ENCODE measurements at places on chromosomes 4 and X.

DNA sequence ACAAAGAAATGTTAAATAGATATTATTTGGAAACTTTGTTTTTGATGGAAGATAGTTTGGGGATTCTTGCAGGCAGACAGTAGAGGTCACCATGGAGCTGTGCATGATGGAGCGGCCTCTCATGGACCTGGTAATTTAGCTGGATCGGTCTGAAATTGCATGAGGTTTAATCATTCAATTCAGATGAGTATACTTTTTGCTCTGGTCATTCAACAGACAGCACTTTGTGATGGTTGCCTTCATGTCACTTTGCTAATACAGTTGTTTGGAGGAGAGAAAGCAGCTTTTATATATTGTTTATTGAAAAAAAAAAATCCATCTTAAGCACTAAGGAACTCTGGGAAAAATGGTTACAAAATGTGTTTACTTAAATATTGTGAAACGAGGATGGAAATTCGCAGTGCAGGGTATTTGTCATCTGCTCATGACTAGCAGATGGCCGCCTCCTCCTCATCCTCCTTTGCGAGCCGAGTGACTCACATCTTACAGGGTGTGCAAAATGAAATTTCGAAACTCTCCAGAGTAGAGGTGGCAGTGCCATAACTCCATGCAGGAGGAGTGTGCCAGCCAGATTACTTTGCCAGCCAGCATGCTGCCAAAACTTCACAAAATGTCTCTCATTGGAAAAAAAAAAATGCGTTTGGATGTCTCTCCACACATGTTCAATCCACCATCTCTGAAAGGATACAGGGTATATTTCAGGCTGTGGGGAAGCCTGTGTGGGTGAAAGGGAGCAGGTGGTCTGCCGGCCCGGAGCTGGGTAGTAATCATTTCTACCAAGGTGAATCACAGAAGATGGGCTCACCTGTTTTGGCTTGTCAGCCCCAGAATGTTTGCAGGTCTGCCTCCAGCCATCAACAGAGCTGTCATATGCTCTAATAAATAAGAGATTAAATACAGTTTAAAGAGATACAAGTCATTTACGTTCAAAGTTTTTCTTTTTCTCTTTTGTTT lies 314.9 kb upstream of the DIPK2B start:
- peak; percentile 7 for DNase-seq

DNA sequence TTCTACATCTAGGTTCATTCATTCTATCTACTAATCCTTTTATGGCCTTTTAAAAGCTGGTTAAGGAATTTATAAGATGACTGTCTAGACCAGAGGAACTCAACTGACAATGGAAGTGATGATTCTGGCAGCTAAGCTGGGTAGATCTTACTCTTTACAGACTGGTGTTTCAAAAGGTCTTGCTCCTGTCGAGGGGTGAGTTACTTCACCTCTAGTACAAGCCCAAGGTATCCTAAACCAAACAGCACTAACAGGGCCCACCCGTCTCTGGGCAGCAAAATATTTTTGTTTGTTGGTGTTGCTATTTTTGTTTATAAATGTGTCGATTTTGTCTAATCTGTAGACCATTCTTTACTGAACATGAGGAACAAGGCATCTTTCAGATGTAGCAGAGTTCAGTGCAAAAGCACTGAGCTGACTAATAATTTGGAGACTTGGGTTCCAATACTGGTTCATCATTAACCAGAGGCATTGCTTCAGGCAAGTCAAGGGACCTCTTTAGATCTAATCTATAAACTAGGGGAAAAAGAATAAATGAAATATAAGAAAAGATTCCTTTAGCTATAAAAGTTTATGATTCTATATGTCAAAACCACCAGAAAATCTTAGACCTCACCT lies 90.3 kb upstream of the FRG1 start:
- DNase-seq: no peak

GRCh38 chrX:99078301-99078700 lies 1331.8 kb downstream of the PCDH19 start:
- DNase-seq: no peak

DNA sequence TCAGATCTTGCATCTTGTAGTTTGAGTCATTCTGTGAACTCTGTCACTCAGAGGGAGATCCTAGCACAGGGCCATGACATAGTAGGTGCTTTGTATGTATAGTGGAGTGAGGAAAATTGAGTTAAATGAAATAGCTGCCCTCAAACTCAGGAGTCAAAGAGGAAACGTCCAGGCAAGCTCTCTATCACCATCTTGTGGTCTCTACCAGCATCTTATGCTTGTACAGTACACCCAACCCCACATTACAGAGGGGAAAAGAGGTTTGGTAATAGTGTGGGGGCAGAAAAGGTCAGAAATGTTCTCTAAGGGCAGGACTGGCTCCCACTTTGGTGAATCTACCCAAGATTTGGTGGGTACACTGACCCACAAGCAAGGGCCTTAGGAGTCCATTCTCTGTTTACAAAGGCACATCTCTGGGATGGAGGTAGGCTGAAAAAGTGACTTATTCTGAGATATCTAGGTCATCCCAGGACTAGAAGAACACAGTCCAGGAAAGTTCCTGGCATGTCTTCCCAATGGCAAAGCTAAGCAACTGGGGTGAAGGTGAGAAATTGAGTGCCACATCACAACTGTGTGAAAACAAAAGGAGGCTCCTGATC lies 131.8 kb downstream of the OR13H1 start:
- no peak for DNase-seq

DNA sequence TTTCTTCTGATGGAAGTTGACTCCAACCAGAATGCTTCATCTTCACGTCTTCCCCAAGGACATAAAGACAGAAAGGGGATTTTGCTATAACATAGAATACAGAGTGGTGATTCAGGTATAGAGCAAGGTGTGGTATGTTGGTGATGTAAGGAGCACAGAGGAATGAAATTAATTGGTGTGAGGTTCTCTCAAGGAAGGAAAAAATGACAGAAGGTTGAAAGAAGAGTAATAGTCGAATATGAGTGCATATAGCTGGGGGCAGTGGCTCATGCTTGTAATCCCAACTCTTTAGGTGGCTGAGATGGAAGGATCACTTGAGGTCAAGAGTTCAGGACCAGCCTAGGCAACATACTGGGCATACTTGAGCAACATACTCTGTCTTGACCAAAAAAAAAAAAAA lies 20.1 kb downstream of the KIAA0232 start:
- no peak for DNase-seq

GRCh38 chr4:140826701-140827027 lies 70.5 kb upstream of the TBC1D9 start:
- DNase-seq: no peak

DNA sequence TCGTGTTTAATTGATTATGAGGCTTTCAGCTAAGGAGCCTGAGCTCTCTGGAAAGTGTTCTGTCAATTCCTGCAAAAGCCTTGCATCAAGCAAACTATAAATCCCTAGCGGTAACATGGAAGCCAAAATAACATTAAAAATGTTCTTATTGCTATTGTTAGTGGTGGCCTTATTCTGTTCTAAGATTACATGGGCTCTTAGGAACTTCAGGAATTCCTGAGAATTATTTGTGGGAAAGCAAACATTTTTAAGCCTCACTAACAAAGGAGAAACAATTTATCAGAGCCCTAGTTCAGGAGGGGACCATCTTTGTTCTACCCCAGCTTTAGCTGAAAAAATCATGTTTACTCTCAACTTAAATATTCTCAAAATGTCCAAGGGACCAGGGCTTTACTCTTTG lies 119.6 kb downstream of the PAPSS1 start:
- DNase-seq: no peak

GRCh38 chr4:158799013-158799770 lies 30.4 kb downstream of the FNIP2 start:
- DNase-seq: no peak

GRCh38 chr4:23855912-23856605 lies 33.8 kb downstream of the PPARGC1A start:
- no peak for DNase-seq

DNA sequence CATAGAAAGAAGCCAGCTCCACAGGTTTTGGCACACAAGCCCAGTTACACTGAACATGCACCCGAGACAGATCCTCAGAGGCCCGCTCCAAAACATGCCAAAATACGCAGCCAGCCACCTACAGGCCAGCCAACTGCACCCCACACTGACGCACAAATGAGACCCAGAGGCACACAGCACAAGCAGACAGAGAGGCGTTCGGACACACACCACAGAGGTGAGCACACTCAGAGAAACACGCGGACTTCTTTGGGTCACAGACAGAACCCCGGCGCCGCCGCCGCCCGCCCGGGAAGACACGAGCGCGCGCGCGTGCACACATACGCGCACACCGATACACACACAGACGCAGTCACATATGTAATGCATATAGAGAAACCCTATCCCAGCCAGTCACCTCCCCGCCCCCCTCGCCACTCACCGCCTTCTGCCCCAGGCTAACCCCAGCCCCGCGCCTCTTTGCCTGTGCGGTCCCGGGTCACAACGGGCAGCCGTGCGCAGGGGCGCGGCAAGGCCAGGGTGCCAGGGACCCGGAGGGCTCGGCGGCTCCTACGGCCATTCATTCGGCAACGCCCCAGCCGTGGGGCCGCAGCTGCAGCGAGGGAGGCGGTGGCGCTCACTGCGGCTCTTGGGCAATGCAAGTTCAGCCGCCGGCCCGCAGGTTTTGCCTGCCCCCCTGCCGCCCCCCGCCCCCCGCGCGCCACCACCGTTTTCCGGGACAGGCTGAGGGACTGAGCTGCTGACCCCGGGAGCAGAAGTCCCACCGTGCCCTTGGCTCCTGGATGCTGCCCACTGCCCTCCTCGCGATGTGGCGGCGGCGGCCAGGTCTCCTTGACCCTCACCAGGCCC lies 553 bp downstream of the SEPTIN6 start:
- DNase-seq: no peak

GRCh38 chr4:157934151-157934550 lies 238.7 kb downstream of the GASK1B start:
- no peak for DNase-seq

- no peak for DNase-seq
Measured at GRCh38 chr4:118388606-118389005, 35.8 kb upstream of the PRSS12 start.

- DNase-seq: no peak
Measured at GRCh38 chrX:22135171-22135711, 103.1 kb downstream of the PHEX start.

GRCh38 chr4:7424553-7425111 lies 10.1 kb downstream of the PSAPL1 start:
- DNase-seq: no peak

DNA sequence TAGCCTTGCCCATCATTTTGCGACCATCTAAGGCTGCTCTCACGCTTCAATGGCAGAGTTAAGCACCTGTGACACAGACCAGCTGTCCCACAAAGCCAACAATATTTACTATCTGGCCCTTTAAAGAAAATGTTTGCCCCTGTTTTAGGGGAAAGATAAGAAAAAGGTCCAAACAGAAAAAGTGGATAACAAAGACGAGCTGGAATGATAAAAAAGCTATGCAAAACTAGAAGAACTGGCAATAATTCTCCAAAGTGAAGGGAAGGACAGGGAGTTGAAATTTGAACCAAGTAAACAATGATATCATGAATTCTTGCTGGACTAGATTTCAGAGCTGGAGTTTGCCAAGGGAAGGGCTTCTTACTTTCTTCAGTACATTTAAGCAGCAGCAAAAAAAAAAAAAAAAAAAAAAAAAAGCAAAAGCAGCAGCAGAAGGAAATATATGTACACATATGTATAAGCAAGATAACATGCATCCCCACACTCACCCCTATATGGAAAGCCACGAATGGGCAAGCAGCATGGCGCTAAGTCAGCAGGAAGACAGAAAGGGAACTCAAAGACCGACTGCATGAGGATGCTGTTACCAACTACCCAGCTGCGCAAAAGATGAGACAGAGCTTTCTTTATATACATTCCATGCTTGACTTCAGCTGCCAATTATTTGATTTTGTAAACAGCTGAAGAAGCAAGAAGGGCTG lies 12.5 kb downstream of the TRAPPC2 start:
- DNase-seq: no peak

GRCh38 chrX:69110116-69110530 lies 55.1 kb downstream of the PJA1 start:
- no peak for DNase-seq

- DNase-seq: no peak
Measured at GRCh38 chr4:72991873-72992272, 77.6 kb downstream of the COX18 start.

- no peak for DNase-seq
Measured at GRCh38 chrX:12965131-12965940, 9.6 kb upstream of the TMSB4X start.

GRCh38 chr4:141142423-141142822 lies 9.2 kb upstream of the RNF150 start:
- no peak for DNase-seq

DNA sequence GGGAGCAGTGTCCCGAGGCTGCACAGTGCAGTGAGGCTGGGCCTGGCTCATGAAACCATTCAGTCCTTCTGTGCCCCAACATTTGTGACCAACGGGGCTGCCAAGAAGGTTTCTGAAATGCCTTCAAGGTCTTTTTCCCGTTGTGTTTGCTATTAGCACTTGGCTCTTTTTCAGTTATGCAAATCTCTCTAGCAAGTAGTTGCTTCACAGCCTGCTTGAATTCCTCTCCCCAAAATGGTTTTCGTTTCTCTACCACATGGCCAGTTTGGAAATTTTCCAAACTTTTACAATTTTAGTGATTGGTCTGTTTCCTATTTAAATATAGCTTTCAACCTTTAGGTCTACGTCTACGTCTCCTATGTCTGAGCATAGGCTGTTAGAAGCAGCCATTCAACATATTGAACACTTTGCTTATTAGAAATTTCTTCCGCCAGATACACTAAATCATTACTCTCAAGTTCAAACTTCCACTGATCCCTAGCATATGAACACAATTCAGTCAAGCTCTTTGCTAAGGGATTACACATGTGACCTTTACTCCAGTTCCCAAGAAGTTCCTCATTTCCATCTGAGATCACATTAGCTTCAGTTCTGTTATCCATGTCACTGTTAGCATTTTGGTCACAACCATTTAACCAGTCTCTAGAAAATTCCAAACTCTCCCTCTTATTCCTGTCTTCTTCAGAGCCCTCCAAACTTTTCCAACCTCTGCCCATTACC lies 901.8 kb downstream of the GLUD2 start:
- DNase-seq: no peak

- DNase-seq: no peak
Measured at GRCh38 chrX:49972328-49972860, 50.0 kb downstream of the CLCN5 start.

DNA sequence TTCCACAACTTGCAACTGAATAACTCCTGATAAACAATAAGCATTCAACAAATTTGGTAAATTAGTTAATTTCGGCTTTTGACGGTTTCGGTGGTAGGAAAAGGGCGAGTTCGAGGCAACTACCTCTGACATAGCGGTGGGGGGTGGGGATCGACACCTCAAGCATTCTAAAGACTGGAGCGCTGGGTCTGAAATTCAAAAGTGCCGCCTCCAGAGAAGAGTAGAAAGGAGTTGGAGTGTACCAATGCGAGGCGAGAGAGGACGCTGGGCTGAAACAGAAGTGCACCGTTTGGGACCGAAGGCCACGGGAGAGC lies 725 bp downstream of the SMC1A start:
- no peak for DNase-seq

DNA sequence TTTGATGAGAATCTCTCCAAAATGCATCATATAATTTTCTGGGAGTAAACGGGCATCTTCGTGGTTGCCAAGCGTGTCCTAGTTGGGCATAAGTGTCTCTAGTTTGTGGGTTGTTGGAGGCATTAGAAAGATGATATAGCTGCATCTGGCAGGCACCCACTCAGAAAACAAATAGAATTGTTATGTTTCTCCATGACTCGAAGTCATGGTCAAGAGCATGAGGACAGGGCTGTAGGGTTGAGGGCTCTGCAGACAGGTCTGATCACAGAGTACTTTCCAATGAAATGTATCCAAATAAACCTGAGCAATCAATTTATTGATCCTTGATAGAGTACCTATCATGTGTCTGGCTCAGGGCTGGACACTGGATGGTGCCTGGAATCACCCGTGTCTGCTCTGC lies 82.7 kb downstream of the SORCS2 start:
- DNase-seq: no peak

GRCh38 chr4:148782284-148782683 lies 340.1 kb upstream of the NR3C2 start:
- DNase-seq: no peak
